ENCODE measurements at places on chromosomes 5 and 9.

- no peak for DNase-seq
Observed at GRCh38 chr5:3225201-3225960, 370.3 kb upstream of the IRX1 start.

DNA sequence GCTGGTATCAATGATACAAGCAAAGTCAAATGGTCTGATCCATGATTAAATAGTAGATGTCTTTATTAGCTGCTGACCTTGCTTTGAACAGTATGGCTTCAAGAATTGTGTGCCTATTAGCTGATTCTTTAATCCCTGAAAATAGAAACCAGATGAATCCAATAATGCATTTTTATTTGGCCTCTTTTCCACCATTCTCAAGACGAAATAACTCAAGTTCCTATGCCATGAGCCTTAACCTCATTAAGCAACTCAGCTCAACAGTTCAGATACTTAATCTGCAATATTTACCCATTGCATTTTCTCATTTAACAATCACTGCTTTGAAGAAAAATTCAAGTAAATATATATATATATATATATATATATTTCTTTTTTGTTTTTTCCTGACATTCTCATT is 588.6 kb upstream of the MEF2C start:
- no peak for DNase-seq

DNA sequence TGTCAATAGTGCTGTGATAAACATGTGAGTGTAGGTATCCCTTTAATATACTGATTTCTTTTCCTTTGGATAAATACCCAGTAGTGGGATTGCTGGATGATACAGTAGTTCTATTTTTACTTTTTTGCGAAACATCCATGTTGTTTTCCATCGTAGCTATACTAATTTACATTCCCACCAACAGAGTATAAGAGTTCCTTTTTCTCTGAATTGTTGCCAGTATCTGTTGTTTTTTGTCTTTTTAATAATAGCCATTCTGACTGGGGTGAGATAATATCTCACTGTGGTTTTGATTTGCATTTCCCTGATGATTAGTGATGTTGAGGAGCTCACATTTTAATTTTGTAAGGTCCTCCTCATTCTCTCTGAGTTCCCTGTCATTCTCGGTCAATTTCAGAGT is 71.1 kb upstream of the NFIL3 start:
- no peak for DNase-seq

DNA sequence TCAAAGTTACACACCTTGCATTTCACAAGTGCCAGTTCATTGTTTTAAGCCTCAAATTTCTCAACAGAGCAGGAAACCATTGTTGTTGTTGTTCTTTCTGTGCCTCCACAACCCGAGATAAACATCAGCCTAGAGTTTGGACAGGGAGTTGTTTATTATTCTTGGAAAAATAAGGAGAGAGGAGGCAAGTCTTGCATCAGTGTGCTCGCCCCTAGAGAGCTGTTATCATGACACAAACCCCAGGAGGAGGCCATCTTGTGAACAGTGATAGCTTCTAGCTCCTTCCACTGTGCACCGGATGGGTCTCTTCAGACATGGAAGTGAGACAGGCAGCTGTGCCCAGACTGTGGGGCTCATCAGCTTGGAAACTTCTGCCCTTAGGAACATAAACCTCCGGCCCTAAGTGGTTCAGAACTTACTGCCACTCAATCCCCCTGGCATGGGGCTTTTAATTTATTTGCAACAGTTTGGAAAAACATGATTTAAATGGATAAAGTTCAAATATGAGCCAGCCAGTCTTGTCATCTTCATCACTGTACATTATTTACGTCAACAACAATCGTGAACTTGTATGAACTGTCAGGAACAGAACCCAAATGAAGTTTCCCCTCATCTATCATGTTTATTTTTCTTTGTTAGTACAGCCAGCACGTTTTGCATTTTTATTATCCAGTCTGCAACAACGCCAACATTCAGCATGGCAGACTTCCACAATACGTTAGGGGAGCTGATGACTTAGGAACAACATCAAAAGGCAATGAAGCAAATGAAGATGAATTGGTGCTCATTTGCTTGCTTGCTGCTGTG is 181.7 kb upstream of the S1PR3 start:
- no peak for DNase-seq

Data from activated gamma-delta T cell (primary cell).